ENCODE measurements at places on chromosomes 13 and 19. TPM values are rescaled to one million over a fixed set of nuclear protein-coding genes. Genes with fewer than 3 reads are reported as not detected.

The CPAMD8 gene
- 16.5 TPM for total RNA-seq

The ONECUT3 gene
- not detected for total RNA-seq

The CEACAM4 gene
- not detected for total RNA-seq

The N4BP2L2 gene
- total RNA-seq = 288 TPM

The ZNF415 gene
- total RNA-seq = 19.5 TPM

The PRTN3 gene
- not detected for total RNA-seq

The CGB3 gene
- total RNA-seq = not detected

The FGF22 gene
- 1.4 TPM for total RNA-seq

The SHISA7 gene
- not detected for total RNA-seq

The SBK2 gene
- total RNA-seq = not detected

The KPTN gene
- 9.0 TPM for total RNA-seq

The ZNF610 gene
- 13.8 TPM for total RNA-seq

The C19orf33 gene
- total RNA-seq = not detected

The CEBPA gene
- total RNA-seq = 1.3 TPM
